Activated naive CD4-positive, alpha-beta T cell treated with Interleukin-2 at 50 U/mL for 16 hours (primary cell): ENCODE measurements at places on chromosomes 1 and 21.

DNA sequence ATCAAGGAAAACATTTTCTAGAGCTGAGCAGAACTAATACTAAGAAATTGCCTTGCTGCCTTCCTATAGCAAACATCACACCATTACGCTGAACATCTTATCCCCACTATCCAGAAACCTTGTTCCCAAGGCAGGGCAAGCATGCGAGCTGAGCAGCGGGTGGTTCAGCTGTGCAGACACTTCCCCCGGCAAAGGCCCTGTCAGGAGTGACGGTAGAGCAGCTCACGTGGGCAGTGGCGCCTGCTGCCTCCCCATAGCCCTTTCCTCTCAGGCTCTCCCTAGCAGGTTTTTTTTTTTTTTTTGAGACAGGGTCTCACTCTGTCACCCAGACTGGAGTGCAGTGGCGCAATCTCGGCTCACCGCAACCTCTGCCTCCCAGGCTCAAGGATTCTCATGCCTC lies 13.7 kb upstream of the ANGPTL7 start:
- DNase-seq: no peak

DNA sequence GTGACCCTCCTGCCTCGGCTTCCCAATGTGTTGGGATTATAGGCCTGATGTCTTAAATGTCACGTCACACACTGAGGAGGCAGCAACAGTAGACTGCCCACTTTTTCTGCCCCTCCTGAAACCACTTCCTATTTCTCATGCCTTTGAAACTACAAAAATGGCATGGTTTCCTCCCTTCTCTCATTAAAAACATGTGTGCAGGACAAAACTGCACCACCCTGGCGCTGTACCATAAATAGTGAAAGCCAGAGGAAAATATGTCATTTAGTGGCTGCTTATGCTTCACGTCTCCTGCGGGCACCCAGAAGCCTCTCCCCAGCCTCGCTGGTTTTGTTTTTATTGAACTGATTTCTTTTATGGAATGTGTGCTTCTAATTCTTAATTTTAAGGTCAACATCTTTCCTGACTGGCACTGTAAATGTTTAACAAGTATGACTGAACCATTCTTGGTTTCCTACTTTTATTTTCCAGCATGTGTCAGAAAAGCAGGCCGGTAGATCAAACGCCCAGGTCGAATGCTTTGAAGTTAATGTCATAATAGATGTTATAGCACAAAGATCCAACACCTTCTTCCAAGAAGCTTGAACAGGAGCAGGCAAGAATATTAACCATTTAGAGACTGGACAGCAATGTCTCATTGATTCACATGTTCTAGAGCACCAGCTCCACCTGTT lies 59.6 kb upstream of the C1orf87 start:
- DNase-seq: no peak

DNA sequence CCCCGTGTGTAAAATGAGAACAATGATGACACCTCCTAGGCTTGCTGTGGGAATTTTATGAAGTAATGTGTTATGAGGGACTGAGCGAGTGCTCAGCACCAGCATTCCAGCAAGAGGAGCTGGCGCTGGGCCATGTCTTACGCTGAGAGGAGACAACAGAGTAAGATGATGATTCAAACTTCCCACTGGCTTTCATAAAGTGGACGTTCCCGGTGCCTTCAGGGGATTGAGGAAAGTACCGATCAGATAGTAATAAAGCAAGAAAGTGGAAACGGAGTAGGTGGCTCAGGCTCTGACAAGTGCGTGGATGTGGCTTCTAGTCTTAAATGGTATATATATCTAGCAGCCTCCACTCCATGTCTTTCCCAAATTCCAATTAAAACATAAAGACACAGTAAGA lies 23.8 kb downstream of the EPHA10 start:
- no peak for DNase-seq

- no peak for DNase-seq
Measured at GRCh38 chr1:22245100-22245650, 102.3 kb upstream of the WNT4 start.

DNA sequence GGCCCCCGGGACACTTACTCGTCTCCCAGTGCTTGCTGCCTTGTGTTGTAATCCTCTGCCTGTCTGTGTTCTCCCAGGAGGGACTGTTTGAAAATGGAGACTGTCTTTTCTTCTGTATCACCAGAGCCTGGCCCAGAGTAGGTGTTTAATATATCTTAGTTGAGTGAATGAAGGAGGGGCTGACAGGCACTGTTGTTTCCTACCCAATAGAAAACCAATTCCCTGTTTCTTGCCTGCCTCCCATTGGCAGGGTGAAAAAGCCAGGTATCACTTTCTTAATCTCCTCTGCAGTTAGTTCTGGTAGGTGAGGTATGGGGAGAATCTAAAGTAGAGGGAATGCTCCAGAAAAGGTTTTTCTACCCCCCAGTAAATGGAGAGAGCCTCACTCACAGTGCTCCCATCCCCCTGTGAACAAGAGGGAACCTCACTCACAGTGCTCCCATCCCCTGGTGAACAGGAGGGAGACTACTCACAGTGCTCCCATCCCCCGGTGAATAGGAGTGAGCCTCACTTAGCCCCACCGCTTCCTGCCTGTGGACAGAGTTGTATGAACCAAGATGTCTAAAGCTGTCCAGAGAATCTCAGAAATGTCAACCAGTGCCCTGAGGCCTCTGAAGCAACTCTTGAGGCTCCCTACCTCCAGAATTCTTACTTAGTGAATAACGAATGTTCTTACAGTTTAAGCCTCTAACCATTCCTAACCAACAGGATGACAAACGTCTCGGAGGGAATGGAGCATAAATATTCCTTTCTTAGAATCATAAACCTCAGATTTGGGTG lies at the start of gene GJA5:
Gene GJA5 (minus strand): TSS at position 122 of the 780 bp plus-strand sequence. CDS start 1,364 bp downstream, outside the sequence.
- no peak for DNase-seq

DNA sequence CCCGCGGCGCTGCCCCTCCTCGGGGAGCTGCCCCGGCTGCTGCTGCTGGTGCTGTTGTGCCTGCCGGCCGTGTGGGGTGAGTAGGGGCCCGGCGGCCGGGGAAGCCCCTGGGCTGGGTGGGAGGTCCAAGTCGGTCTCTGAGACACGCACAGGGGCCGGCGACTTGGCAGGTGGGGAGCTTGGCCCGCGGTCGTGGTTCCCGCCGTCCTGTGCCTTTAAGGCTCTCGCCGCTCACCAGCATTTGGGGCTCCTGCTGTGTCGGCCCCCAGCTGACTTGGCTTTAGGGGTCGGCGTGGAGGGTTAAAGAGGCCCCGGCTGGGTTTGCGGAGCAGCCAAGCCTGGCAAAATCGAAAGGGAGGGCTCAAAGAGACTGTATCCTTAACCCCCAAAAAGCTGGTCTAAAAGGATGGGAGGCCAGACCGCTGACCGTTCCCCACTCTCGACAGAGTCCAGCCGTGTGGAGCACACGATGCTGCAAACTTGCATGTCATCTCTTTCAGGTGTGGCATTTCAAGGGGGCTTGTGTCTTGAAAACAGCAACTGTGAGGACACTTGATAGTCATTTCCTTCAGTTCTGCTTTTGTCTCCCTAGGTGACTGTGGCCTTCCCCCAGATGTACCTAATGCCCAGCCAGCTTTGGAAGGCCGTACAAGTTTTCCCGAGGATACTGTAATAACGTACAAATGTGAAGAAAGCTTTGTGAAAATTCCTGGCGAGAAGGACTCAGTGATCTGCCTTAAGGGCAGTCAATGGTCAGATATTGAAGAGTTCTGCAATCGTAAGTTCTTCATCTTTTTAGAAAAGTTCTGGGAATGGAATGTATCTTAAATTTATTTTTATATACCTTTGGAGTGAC lies 540 bp downstream of the CD55 start:
- no peak for DNase-seq

DNA sequence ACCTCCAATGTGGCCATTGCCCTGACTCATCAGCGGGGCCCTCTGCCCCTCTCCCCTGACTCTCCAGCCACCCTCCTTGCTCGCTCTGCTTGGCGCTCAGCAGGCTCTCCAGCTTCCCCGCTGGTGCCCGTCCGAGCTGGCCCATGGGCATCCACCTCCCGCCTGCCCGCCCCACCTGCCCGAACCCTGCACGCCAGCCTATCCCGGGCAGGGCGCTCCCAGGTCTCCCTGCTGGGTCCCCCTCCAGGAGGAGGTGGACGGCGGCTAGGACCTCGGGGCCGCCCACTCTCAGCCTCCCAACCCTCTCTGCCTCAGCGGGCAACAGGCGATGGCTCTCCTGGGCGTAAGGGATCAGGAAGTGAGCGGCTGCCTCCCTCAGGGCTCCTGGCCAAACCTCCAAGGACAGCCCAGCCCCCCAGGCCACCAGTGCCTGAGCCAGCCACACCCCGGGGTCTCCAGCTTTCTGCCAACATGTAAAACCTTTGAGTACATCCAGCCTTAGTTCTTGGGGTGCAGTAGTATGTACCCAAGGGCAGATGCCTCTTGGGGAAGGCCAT lies 10.8 kb downstream of the HCN3 start:
- no peak for DNase-seq

- DNase-seq: no peak
Measured at GRCh38 chr1:147569587-147570241, 28.4 kb downstream of the BCL9 start.

DNA sequence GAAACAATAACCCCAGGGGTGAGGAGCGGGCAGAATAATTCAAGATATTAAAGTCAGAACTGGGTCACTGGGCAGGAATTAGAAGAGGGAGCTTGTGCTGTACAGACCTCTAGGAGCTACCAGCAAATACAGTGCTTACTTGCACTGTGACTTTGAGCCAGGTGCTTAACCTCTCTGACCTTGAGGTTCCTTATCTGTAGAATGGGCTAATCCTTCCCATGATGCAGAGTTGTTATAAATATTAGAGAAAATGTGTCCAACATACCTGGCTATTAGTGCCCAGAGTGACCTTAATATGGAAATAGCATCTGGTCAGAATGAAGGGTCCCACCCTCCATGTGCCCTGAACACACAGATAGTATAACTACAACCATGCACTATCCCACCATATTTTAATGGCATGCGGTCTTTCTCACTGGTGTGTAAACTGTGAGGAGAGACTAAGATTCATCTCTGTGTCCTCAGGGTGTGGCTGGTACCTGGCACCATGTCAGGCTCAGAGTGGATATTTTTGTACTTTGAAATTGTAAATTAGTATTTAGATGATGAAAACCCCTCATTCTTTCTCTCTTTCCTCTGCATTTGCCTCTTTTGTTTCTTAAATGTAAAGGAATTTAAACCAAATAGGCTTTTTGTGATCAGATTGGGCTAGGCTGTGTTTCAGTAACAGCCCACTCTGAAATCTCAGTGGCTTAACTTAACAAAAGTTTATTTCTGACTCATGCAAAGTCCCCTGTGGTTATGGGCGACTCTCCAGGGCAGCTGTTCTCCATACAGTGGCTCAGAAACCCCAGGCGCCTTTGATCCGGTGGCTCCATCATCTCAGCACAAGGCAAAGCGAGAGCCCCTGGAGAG lies 60.0 kb upstream of the ROR1 start:
- no peak for DNase-seq

DNA sequence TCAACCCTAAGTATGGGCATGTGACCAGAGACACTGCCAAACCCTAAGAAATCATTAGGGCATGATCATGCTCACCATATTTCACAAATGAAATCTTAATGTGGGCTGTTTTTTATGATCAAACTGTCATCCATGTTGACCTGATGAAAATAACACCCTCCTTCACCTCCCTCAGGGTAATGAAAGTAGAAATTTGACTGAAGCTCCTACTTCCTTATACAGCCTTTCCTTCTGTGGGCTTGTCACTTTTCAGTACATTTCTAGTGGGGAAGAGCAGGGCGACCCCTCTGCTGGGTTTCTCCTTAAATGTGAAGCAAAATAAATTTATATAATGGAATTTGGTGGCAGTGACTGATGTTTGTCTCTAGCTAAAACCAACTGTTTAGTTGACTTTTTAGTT lies 25.9 kb downstream of the IVNS1ABP start:
- DNase-seq: no peak

GRCh38 chr1:244968471-244968871 lies 104.1 kb upstream of the HNRNPU start:
- no peak for DNase-seq

DNA sequence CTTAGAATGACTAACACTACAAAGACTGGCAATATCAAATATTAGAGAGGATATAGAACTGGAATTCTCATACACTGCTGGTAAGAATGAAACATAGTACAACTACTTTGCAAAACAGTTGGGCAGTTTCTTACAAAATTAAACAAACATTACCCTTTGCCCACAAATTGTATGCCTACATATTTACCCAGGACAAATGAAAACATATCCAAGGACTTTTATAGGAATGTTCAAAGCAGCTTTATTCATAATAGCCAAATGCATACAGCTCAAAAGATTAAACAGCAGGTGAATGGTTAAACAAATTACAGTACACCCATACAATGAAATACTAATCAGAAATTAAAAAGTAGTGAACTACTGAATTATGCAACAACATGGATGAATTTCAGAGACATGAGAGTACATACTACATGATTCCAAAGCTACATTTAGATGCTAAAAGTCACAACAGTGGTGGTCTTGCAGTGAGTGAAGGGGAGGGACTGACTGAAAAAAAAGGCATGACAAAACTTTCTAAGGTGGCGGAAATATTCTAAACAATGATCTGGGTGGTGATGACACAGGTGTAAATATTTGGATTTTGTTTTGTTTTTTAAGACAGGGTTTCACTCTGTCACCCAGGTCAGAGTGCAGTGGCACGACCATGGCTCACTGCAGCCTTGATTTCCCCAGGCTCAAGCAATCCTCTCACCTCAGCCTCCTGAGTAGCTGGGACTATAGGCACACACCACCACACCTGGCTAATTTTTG lies 40.4 kb downstream of the LYST start:
- DNase-seq: no peak
